ENCODE measurements at places on chromosomes 2 and 18. TPM values are rescaled to one million over a fixed set of nuclear protein-coding genes. Genes with fewer than 3 reads are reported as not detected.

TEKT4 gene
- not detected for total RNA-seq

CD28 gene
- not detected for total RNA-seq

ICA1L gene
- 1.1 TPM for total RNA-seq

MPP4 gene
- 0.35 TPM for total RNA-seq

TCF23 gene
- not detected for total RNA-seq

CCT7 gene
- 447 TPM for total RNA-seq

KIAA2012 gene
- not detected for total RNA-seq

RGPD3 gene
- 0.09 TPM for total RNA-seq

MIB1 gene
- total RNA-seq = 33.6 TPM

CRYGD gene
- not detected for total RNA-seq

VWC2L gene
- total RNA-seq = not detected

SLC40A1 gene
- 0.79 TPM for total RNA-seq

COL6A3 gene
- 55.6 TPM for total RNA-seq

LCT gene
- total RNA-seq = not detected

AMER3 gene
- not detected for total RNA-seq

RESP18 gene
- total RNA-seq = not detected

UGT1A4 gene
- 0.33 TPM for total RNA-seq

ZNF516 gene
- total RNA-seq = 21.4 TPM

CPS1 gene
- 10.8 TPM for total RNA-seq

ZSWIM2 gene
- total RNA-seq = not detected

ERICH2 gene
- total RNA-seq = 0.60 TPM

SP140L gene
- total RNA-seq = 6.0 TPM

DGKD gene
- total RNA-seq = 7.3 TPM

ATP6V1B1 gene
- not detected for total RNA-seq

BAZ2B gene
- total RNA-seq = 41.8 TPM

B3GNT7 gene
- total RNA-seq = 0.28 TPM

LIMS2 gene
- not detected for total RNA-seq

ZRANB3 gene
- 9.4 TPM for total RNA-seq

B4GALT6 gene
- total RNA-seq = 1.8 TPM

SOX11 gene
- total RNA-seq = 4.2 TPM

STEAP3 gene
- 17.2 TPM for total RNA-seq

MAP2 gene
- 5.6 TPM for total RNA-seq

AKAIN1 gene
- not detected for total RNA-seq

POMC gene
- total RNA-seq = 0.88 TPM

SRD5A2 gene
- not detected for total RNA-seq

FKBP7 gene
- total RNA-seq = 6.9 TPM

CKAP2L gene
- total RNA-seq = 10.9 TPM

RAMP1 gene
- 3.3 TPM for total RNA-seq

RASGRP3 gene
- 0.19 TPM for total RNA-seq

RND3 gene
- 50.6 TPM for total RNA-seq

TMEM247 gene
- total RNA-seq = not detected

M1AP gene
- total RNA-seq = 0.56 TPM

CENPA gene
- total RNA-seq = 12.6 TPM

MYCN gene
- not detected for total RNA-seq

ABCG8 gene
- total RNA-seq = not detected

IL36B gene
- not detected for total RNA-seq

CXCR4 gene
- not detected for total RNA-seq

ITGA4 gene
- total RNA-seq = 3.6 TPM

GYPC gene
- total RNA-seq = 2.8 TPM

MROH2A gene
- total RNA-seq = not detected

CCDC178 gene
- total RNA-seq = not detected

ZNF512 gene
- 14.7 TPM for total RNA-seq

PLEK gene
- 0.05 TPM for total RNA-seq

PPP1R1C gene
- total RNA-seq = 14.6 TPM

ITPRIPL1 gene
- 0.99 TPM for total RNA-seq

MORN2 gene
- 17.9 TPM for total RNA-seq

PDE1A gene
- total RNA-seq = under 0.01 TPM

All from airway epithelial cell (primary cell).